ENCODE measurements at places on chromosomes 4 and X.
A peak's percentile ranks its signal among the peaks of the same experiment; 100 is the strongest.

DNA sequence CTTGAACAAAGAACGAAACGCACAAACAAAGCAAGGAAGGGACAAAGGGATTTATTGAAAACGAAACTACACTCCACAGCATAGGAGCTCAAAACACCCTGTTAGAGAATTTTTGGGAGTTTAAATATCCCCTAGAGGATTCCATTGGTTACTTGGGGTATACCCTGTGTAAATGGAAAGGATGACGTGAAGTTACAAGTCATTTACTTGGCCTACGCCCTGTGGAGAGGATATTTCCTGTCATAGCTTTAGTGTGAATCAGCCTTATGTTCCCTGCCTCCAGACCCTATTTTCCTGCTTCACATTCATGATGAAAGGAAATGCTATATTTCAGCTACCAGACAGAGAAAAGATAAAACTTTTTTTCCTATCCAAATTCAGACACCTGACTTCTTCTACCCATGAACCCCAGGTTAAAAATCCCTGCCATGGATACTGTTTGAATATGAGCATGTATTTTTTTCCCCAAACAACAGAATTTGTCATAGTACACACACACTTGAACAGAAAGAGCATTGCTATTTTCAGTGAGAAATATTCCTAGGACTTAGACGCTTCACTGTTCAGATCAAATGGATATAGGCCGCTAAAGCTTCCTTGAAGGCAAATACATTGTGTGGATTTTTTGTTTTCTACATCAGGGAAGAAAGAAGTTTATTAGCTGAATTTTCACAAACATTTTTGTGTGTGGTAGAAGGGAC is 20.4 kb downstream of the PIN4 start:
- DNase-seq = no peak

DNA sequence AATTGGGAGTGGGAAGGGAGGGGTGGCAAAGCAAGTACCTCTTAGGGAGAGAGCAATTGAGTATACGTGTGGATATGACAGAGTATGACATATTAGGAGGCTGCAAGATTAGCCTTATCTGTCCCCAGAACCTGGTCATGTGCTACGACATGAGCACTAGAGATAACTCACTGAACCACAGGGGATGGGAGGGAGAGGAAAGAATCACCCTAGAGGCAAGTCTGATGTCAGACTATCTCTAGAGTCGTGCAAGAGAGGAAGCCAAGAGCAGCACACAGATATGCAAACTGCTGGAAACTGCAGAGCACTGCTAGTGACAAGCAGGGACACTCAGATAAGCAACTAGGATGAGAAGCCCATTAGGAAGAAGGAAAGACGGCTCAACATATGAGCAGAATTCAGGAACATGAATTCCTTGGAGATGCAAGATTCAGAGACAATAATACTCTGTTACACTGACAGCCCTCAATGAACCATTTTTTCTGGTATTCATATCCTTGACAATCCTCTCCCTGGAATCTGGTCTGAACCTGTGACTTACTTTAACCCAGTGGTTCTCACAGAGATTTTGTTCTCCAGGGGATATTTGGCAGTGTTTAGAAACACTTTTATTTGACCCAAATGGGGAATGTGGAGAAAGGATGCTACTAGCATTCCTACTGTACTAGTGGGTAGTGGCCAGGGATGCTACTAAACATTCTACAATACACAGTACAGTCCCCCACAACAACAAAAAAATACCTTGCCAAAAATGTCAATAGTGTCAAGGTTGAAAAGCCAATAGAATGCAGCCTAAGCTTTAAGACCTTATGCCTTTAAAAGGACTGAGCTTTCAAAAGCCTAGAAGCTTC is 84.0 kb upstream of the BMP2K start:
- DNase-seq = no peak

GRCh38 chr4:15965325-15965724 is 2.4 kb upstream of the FGFBP2 start:
- DNase-seq = no peak

- peak; percentile 98 for DNase-seq
These were observed at the start of gene RPL34 for GRCh38 chr4:108620101-108620932. Gene RPL34 (plus strand): TSS chr4:108620576. CDS start chr4:108621960, 1,384 bp downstream.

DNA sequence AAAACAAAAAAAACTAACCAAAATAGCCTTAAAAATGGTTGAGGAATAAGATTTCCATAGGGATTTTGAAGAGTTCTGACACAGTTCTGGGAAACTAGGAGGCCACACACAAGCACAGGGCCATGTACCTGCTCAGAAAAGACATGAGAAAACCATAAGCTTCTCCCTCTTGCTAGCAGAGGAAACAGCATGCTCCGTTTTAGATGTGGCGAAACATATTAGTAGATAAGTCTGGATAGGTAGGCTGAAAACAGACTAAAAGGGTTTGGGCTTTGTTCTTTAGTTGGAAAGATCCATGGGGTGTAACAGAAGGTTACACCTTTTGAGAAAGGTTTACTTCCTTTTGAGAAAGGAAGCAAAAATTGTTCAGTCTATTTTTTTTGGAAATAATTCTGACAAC is 10.9 kb downstream of the VSIG4 start:
- DNase-seq = no peak

DNA sequence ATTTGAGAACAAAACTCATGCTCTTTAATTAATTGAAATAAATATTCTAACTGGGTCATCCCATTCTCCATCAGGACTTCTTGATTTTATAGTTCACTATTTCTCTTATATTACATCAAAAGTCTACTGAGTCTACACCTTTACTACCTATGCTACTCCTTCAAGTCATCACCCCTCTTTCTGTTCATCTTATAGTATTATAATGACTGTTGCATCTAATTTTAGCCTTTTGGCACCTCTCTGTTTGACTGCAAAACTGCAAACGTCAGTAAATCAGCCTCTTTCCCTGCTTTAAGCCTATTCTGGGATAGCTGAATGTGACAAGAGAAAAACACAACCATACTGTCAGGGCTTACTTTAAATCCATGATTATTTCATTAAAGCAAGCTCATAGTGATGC is 639.1 kb downstream of the GABRG1 start:
- no peak for DNase-seq

GRCh38 chr4:106615961-106616360 is 247.4 kb upstream of the GIMD1 start:
- DNase-seq = no peak
